AG04449 (cell line): ENCODE measurements at places on chromosomes 7 and 10.

DNA sequence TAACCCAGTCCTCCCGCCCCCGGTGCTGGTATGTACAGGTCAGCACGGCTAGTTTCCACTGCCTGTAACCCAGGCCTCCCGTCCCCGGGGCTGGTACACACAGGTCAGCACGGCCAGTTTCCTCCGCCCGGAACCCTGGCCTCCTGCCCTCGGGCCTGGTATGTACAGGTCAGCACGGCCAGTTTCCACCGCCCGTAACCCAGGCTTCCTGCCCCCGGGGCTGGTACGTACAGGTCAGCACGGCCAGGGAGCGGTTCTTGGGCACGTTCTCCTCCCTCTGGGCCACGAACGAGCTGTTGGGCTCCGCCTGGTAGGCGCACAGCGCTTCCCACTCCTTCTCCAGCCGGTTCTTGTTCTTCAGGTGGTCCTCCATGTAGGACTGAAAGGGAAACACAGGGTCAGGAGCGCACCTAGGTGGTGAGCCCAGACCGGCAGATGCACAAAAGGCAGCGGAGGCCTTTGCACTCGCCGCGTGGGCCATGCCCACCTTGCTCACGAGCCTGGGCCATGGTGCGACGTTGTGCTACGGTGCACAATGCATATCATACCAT is 284.4 kb downstream of the DNAJB6 start:
- DNase-seq = no peak

DNA sequence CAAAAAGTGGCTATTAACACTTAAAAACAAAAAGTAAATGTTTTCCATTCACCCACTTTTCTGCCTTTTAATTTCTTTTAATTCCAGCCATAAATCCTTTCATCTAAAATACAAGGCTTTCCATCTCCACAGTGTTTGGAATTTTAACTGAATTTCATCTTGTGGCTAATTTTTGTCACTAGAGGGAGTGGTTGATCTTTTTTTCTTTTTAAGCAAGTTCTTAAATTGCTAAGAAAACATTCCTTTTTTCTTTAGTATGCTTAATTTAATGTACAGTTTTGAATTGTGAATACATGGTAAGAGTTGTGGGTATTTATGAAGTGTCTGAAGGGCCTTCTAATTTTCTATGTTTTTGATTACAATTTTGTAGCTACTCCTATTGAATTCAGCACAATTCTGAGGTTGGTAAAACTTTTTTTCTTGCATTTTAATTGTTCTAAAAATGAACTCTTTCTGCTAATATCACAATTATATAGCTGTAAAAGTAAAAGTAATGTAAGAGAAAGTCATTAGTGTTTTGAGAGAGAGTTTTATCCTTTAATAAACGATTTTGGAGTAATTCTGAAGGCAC is 54.9 kb upstream of the ANK3 start:
- no peak for DNase-seq

- DNase-seq = no peak
Measured at GRCh38 chr10:86849181-86849894, 92.9 kb downstream of the BMPR1A start.

GRCh38 chr7:140005754-140006503 is 56.8 kb downstream of the PARP12 start:
- no peak for DNase-seq

GRCh38 chr10:119207713-119208552 is 562 bp downstream of the GRK5 start:
- no peak for DNase-seq

DNA sequence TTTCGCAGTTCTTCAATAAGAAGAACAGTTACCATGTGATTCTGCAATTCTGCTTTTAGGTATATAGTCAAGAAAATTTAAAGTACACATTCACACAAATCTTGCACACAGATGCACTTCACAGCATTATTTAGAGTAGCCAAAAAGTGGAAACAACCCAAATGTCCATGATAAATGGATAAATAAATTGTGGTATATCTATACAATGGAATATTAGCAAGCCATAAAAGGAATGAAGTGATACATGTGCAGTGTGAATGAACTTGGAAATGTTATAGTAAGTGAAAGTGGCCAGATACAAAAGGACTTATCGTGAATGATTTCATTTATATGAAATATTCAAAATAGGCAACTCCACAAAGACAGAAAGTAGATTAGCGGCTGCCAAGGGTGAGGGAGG is 109.1 kb downstream of the AGMO start:
- DNase-seq = no peak

DNA sequence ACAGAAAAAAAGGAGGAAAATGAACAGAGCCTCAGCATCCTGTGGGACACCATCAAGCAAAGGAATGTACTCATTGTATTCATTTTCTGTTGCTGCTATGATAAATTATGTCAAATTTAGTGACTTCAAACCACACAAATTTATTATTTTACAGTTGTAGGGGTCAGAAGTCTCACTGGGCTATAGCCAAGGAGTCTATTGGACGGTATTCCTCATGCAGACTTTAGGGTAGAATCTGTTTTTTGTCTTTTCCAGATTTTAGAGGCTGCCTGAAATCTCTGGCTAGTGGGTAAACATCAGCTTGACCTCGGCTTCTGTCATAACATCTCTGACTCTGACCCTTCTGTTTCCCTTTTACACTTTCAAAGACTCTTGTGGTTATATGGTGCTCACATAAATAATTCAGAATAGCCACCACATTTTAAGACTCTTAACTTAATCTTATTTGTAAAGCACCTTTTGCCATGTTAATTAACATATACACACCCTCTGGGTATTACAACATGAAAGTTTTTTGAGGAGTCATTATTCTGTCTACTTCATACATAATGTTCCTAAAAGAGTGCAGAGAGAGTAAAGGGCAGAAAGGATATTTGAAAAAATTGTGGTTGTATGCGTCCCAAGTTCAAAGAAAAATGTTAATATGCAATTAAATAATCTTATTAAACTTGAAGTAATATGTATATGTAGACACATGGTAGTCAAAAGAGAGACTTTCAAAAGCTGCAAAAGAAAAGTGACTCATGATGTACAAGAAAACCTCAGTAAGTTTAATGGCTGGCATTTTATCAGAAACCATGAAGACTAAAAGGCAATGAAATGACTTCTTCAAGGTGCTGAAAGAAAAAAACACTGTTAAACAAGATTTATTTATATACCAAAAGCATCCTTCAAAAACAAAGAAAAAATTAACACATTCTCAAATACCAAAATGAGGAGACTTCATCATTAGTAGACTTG is 70.8 kb upstream of the MEOX2 start:
- DNase-seq = no peak

- peak; percentile 66 for DNase-seq
Measured at GRCh38 chr10:61271127-61271780, 181.9 kb downstream of the TMEM26 start.
